Stimulated activated CD4-positive, alpha-beta T cell treated with anti-CD3 and anti-CD28 coated beads, Interleukin-4, amount 100 ng/mL, for 4 hours (primary cell): ENCODE measurements at places on chromosomes 4 and X.
A peak's percentile ranks its signal among the peaks of the same experiment; 100 is the strongest.

DNA sequence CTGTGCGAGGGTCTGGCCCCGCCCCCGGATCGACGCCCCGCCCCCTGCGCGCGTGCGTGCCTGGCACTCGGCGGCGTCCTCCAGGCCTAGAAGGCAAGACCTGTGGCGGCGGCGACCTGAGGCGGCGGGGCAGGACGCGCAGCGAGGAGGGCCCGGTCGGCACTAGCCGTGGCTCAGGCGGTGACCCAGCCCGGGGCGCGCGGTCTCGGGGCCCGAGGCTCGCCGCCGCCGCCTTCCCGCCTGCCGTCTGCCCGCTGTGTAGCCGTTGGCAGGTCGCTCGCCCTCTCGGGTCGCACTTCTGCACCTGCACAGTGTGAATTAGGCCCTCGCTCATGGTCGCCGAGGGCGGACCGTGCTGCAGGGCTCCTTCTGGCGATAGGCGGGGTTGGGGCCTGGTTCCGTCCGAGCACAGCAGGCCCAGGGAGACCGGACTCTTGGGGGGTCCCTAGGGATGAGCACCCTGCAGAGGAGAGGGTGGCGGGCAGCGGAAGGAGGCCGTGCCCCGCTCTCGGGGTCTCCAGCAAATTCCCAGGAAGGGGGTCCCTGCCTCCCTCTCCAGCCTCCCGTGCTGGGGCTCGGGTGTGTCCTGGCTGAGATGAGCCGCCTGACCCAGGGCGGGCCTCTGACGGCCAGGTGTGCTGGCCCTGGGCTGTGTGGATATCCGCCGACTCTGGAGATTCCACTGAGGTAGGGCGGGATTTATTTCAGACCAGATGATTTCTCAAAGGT, 557 bp upstream of the FAM53A start:
- peak; percentile 98 for DNase-seq

DNA sequence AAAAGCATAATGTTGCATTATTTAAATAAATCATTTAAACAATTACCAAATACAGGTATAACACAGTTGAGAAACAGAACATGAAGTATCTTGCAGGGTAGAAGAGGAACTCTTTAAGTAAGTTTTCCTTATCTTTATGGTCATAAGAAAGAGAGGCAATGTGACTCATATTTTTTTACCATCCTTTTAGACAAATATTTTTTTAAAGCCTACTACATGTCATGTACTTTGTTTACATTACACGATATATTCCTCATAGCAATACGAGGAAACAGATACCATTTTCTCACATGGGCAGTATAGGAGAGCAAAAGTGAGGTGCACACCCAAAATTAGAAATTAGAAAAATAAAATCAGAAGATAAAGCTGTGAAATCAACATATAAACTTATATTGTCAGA, 49.3 kb upstream of the EPHA5 start:
- no peak for DNase-seq

- DNase-seq = peak; percentile 6
Measured at GRCh38 chr4:186104890-186105646, 564 bp downstream of the FAM149A start.

GRCh38 chrX:46279925-46280313, 265.3 kb downstream of the ZNF674 start:
- DNase-seq = no peak

DNA sequence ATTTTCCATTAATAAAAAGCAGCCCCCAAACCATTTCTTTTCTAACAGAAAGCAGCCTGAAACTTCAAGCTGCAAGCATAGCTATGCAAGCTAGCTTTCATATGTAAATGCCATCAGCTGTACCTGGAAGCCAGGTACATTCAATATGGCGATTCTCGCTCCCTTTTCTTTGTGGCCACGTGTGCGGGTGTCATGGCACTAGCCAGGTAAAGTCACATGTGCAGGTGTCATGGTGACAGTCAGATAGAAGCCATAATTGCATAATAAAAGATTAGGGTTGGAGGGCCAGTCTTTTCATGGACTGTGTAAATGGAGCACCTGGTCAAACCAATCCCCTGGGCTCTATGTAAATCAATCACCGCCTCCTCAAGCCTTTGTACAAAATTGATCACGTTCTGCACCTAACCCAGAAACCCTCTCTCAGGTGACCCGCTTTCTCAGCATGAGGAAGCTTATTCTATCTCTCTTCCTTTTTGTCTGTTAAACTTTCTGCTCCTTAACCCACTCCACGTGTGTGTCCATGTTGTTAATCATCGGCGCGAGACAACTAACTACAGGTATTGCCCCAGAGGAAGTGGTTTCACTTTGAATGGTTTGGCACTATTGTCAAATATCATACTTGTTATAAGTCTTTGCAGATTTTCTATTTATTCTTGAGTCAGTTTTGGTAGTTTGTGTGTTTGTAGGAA, 18.0 kb upstream of the RHOXF2 start:
- DNase-seq = no peak

DNA sequence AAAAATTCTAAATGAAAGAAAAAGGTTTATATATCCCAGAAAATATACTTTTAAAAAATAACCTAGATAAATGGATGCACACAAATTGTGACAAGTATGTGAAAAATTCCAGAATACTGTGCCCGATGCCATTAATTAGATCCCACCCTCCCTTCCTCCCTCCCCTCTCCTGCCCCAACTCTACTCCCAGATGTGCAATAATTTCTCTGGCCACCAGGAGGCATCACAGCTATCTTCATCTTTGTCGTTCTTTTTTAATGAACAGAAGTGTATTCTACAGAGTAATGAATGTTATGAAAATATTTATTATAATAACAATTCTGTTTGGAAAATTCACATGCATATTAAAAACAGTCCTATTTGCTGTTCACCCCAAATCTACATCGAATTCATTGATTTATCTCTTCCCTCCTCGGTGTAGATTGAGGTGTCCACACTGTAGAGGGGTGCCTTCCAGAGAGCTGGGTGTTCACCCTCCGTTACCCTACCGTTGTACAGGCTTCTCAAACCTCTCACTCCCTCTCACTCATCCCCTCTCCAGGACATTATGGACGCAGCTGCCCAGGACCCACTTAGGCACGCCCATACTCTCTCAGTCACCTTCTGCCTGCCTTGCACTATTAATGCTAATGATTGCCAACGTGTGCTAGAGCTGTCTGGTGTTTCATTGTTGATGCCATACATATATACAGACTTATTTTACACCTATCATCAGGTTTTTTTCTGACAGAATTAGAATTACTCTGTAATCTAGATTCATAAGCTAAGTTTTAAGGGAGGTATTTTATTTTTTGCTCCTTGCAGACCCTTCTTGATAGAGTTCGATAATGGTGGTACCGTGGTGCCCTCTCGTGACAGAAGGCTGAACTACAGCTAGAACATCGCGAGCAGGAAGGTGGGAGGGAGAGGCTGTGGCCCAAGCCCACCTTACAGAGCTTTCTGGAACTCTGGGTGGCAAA, 14.1 kb downstream of the RAB40AL start:
- peak; percentile 36 for DNase-seq

- DNase-seq = no peak
Measured at GRCh38 chrX:151183912-151184565, 7.7 kb downstream of the GPR50 start.

DNA sequence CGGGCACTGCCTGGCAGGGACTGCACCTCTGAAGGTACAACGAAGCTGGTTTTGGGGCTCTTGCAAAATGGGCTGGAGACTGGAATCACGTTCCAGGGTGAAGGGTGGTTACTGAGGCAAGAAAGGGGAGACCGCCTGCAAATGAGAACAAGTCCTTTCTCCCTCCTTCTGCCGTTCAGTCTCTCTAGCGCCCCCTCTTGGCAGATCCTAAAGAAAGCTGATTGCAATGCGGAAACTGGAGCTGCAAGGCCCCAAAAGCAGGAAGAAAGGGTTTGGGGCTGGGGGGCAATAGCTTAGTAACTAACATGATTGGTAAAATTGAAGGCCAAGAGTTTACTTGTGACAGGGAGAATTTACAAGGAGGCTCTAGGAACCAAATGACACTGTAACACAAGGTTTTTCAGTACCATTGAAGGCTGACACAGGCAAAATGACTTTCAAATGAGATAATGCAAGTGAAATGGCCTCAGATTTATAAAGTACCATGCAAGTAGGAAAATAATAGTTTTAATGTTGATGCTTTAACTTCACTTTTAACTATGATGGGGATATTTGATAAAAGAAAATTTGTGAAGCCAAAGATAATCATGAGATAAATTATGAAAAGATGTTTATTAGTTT, 222.7 kb upstream of the HAND2 start:
- no peak for DNase-seq

- DNase-seq = no peak
Measured at GRCh38 chr4:48985976-48986653, at the start of gene CWH43. Gene CWH43 (plus strand): TSS chr4:48986275. CDS start chr4:48986430, 155 bp downstream.

- DNase-seq = no peak
Measured at GRCh38 chrX:73337366-73337765, 109.5 kb upstream of the CDX4 start.

DNA sequence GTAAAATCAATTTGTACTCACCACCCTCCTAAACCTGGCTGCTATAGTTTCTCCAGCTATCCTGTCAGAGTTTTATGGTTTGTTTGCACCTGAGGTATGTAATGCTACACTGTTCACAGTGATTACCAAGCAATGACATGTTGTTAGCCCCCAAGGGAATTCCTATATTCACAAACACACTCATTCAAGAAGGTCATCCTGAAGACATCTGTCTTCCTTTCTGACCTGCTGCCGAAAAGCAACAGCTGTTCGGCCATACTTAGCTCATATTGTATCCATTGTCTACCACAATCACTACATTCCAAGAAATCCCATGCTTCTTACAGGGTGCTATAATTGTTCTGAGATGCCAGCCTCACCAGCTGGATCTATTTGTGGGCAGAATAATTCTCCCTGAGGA, 160.1 kb upstream of the GYPA start:
- no peak for DNase-seq

DNA sequence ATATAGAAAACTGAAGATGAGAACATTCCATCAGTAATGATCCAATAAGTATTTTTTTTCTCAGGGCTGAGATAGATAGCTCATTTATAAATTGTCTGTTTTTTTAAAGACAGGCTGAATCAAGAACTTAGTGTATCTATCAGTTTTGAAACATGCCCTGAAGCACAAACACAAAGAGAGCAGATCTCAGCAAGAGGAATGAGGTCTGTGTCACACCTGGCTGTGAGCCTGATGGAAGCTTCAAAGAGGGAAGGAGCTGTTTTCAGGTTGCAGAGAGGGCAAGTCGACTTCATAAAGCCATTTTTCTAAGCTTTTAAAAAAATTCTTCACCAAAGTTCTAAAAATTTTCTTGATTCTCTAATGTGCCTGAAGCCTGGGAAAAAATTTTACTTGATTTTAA, 434.9 kb downstream of the PDGFC start:
- no peak for DNase-seq

GRCh38 chrX:56726605-56727004, 2.4 kb upstream of the NBDY start:
- DNase-seq = peak; percentile 1

GRCh38 chr4:622071-622995, 3.0 kb upstream of the PDE6B start:
- DNase-seq = no peak

- DNase-seq = no peak
Measured at GRCh38 chr4:139282065-139282720, 2.2 kb upstream of the MGARP start.

DNA sequence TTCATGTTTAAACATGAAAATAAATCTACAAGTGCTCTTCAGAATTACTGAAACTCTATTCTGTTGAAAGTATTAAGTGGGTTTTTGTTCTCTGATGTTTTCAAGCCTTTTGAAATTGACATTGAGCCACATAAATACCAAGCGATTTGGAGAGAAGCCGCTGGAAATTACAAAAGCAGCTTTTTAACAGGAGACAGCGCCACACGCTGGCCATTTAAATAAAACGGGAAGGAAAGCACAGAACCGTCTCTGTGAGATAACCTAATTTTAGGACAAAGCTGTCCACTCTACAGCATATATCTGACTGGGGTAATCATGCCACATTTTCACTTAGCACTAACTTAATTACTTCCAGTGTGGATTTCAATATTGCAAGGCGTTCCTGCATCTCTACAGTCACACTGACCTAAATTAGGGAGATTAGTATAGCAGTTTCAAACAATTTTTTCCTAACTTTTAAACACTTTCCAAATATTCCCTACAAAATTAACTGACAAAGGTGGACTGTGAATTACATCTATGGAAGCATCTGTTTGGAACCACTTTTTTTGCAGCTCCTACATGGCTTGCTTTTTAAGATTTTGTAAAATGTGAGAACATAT, 6.8 kb upstream of the ANOS1 start:
- no peak for DNase-seq

DNA sequence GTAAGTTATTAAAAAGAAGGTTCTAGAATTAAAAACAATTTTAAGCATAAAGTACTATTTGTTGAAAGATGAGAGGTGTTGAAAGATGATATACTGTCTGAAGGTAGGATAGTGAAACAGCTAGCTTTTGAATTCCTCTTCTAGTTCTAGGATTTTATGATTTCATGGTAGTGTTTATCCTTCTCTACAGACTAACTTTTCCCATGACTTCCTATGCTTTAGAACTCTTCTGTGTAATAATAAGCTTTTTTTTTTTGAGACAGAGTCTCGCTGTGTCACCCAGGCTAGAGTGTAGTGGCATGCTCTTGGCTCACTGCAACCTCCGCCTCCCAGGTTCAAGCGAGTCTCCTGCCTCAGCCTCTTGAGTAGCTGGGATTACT, 96.0 kb upstream of the NUDT6 start:
- DNase-seq = no peak

- DNase-seq = no peak
Measured at GRCh38 chr4:11397819-11398610, 30.7 kb downstream of the HS3ST1 start.

DNA sequence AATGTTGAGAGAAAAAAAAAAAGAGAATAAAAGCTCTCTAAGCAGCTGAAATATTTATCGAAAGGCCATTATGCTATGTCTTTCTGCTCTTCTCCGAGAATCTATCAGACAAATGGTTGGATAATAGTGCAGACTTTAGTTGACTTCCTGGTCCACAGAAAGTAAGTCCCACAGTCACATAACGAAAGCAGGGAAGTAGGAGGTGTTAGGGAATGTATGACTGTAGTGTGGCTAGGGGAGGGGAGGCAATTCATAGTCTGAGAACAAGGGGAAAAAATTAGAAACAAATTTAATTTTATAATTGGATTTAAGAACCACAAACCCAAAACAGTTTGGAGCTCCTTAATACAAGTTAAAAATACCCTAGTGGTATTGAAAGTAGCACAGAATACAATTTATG, 79.7 kb upstream of the VEGFC start:
- DNase-seq = no peak

GRCh38 chr4:70601422-70602039, 9.5 kb downstream of the AMBN start:
- DNase-seq = peak; percentile 56

DNA sequence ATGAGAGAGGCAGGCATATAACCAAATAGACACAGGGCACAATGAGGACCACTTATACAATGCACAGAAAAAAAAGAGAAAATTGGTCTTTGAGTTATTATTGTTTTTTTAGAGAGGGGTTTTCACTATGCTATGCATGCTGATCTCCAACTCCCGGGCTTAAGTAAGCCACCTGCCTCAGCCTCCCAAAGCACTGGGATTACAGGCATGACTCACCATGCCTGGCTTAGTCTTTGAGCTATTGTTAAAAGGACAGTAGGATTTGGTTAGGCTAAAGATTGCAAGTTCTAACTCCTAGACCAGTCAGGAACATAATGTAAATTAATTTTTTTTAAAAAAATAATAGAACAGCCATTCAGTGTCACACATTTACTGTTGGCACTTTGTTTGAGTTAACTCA, 340.1 kb downstream of the GPAT3 start:
- DNase-seq = no peak
